Natural killer cell treated with Interleukin-12 subunit alpha and Interleukin-12 subunit beta and Interleukin-15 and Interleukin-18, amount 100 ng/mL, for 72 hours (primary cell): ENCODE measurements at places on chromosomes 4 and X. TPM values are rescaled to one million over a fixed set of nuclear protein-coding genes. Genes with fewer than 3 reads are reported as not detected.

The LINC00632 gene
- total RNA-seq: 1.0 TPM

DNA sequence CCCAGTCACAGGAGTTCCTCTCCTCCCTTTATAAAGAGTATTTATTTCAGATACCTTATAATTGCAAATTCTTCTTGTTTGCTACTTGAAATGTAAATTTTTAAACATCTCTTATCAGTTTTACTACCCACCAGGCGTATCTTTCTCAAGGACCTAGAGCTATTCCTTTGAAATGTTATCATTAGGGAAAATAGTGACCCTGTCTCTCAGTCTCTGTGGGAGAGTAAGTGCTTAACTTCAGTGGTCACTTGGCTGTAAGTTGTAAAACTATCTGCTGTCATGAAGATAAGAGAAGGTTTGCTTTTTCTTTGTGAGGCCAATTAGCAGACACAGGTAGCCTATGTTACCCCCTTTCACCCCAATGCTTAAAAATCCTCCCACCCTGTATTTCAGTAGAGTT lies 241.6 kb downstream of the TACR3 start:
- H3K4me3 ChIP-seq: no peak overlapping the region
- H3K4me1 ChIP-seq: no peaks in the 10 kb centered on the region
- no peak overlapping the region for H3K27ac ChIP-seq
- H3K27me3 ChIP-seq: no peaks in the 10 kb centered on the region

DNA sequence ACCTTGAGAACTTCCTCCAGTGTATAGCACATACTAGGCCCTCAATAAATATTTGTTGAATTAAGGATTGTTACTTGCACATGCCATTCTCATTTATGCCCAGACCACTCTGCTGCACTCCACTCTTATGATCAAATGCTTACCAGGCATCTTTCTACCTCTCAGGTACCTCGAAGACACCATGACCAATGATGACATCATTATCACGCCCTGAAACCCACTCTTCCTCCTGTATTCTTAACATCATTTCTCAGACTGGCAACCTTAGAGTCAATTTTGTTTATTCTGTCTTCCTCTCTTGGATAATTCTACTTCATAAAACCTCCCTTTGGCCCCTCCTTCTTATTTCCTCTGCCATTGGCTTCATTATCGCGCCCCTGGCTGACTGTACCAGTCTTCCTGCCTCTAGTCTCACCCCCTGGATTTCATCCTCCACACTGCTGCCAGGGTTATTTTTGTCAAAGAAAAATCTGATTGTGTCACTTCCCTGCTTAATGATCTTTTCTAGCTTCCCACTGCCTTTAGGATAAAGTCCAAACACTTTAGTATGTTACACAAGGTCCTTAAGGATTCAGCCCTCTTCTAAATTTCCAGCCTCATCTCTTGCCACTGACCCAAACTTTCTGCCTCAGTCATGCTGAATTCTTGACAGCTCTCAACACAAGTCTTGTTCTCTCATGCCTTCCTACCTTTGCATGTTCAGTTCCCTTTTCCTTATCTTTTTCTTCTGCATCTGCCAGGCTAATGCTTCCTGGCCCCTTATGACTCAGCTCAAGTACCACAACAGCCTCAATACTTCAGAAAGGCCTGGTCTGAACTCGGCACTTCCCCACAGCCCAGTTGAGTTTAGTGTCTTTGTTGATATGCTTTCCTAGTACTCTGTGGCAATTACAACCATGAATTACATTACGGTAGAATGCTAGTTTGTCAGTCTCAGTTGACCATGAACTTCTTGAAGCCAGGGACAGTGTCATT lies 45.8 kb downstream of the HDAC8 start:
- no peak for DNase-seq
- H3K27ac ChIP-seq: no peak overlapping the region
- peaks cover 16% of the 10 kb centered on the region for H3K4me1 ChIP-seq
- peak overlapping the region; percentile 53 for H3K4me3 ChIP-seq

The MAGEB17 gene
- not detected for total RNA-seq

- no peak for DNase-seq
- no peaks in the 10 kb centered on the region for H3K36me3 ChIP-seq
- H3K27me3 ChIP-seq: no peaks in the 10 kb centered on the region
- H3K27ac ChIP-seq: no peak overlapping the region
- H3K4me3 ChIP-seq: no peak overlapping the region
These were observed 575 bp downstream of the TREX2 start for GRCh38 chrX:153445106-153445855.

The WAS gene
- 98.7 TPM for total RNA-seq

The GDPD2 gene
- 0.17 TPM for total RNA-seq

The KLHL34 gene
- not detected for total RNA-seq

The PABPC1L2A gene
- not detected for total RNA-seq

GRCh38 chr4:84319124-84319523 lies 180.0 kb downstream of the NKX6-1 start:
- no peak overlapping the region for H3K27ac ChIP-seq
- H3K36me3 ChIP-seq: no peaks in the 10 kb centered on the region
- H3K4me1 ChIP-seq: no peaks in the 10 kb centered on the region
- H3K27me3 ChIP-seq: no peaks in the 10 kb centered on the region

DNA sequence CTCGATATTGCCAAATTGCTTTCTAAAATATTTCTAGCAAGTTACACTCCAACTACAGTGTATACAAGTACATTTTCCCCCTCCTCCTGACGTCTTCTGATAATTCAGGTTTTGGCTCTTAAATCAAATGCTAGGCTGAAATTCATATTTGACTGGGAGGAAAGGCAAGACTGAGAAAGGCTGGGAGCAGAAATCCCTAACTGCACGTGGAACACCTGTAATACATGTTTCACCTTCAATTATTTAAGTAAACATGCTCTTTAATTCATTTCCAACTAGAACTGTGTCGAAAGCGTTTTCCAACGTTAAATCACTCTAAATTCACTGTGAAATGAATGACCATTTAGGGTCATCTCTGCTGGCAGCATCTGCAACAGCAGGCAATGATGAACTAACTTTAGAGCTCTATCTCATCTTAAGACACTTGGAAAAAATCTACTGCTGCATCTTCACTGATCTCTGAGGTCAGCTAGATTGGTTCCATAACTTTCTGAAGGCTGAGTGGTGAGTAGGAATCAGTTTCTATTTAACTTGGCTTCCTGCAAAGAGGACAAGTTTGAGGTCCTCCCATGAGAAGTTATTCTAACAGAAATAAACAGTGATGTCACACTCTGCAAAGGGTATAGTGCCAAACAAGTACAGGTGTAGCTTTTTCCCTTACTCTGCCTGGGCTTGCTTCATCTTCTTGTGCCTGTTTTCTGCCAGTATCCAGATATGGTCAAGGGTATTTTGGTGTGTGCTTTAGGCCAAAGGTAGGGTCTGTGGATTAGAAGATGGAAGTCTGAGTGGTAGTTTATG lies 144.3 kb upstream of the PAK3 start:
- H3K4me3 ChIP-seq: no peak overlapping the region
- DNase-seq: no peak
- no peaks in the 10 kb centered on the region for H3K27me3 ChIP-seq
- H3K27ac ChIP-seq: no peak overlapping the region
- H3K4me1 ChIP-seq: no peaks in the 10 kb centered on the region
- no peaks in the 10 kb centered on the region for H3K36me3 ChIP-seq

The NOX1 gene
- total RNA-seq: not detected

DNA sequence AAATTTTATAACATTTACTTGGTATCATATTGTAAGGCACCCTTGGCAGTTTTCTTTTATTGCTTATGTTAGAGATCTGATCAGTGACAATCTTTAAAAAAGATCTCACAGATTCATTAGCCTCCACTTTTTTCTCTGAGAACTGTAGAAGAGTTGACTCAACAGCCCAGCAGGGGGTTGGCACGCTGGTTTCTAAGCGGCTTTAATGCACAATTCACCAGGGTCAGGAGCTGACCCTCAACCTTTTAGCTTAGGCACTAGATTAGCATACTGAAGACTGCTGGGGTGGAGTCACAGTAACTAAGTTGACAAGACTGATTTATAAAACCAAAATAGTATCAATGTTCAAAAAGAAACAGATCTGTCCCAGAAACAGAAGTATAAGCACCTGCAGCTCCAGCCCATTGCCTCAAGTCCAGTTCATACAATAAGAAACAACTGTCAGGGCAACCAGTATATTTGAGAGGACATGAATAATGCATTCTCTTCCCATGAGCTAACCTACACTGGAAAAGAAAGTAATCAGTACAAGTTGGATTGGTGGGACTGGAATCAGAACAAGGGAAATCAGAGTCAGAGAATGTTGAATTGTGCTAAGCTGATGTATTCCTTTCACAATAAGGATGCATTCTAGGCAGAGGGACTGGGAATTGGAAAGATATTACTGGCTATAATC lies 77.6 kb downstream of the PDE5A start:
- H3K27ac ChIP-seq: no peak overlapping the region
- no peak for DNase-seq
- no peaks in the 10 kb centered on the region for H3K36me3 ChIP-seq
- H3K27me3 ChIP-seq: no peaks in the 10 kb centered on the region
- H3K4me1 ChIP-seq: no peaks in the 10 kb centered on the region

The RPA4 gene
- total RNA-seq: 3.9 TPM

The CENPE gene
- 69.6 TPM for total RNA-seq

The CLCN3 gene
- total RNA-seq: 21.8 TPM

- H3K4me3 ChIP-seq: no peak overlapping the region
- no peak for DNase-seq
- no peaks in the 10 kb centered on the region for H3K36me3 ChIP-seq
- peaks cover 11% of the 10 kb centered on the region for H3K4me1 ChIP-seq
- H3K27ac ChIP-seq: no peak overlapping the region
- H3K27me3 ChIP-seq: peaks cover 3% of the 10 kb centered on the region
These were observed 327.7 kb upstream of the RASGEF1B start for GRCh38 chr4:81799371-81799770.

DNA sequence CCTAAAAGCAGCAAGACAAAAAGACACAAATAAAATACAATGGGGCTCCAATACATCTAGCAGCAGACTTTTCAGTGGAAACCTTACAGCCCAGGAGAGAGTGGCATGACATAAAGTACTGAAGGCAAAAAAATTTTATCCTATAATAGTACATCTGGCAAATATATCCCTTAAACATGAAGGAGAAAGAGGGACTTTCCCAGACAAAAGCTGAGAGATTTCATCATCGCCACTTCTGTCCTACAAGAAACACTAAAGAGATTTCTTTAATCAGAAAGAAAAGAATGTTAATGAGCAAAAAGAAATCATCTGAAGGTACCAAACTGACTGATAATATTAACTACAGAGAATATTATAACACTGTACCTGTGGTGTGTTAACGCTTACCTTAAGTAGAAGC lies 86.4 kb downstream of the ANKRD17 start:
- no peaks in the 10 kb centered on the region for H3K27me3 ChIP-seq
- H3K4me1 ChIP-seq: peaks cover 45% of the 10 kb centered on the region
- no peak for DNase-seq
- H3K36me3 ChIP-seq: peaks cover 65% of the 10 kb centered on the region
- H3K27ac ChIP-seq: peak overlapping the region; percentile 55
- H3K4me3 ChIP-seq: no peak overlapping the region

DNA sequence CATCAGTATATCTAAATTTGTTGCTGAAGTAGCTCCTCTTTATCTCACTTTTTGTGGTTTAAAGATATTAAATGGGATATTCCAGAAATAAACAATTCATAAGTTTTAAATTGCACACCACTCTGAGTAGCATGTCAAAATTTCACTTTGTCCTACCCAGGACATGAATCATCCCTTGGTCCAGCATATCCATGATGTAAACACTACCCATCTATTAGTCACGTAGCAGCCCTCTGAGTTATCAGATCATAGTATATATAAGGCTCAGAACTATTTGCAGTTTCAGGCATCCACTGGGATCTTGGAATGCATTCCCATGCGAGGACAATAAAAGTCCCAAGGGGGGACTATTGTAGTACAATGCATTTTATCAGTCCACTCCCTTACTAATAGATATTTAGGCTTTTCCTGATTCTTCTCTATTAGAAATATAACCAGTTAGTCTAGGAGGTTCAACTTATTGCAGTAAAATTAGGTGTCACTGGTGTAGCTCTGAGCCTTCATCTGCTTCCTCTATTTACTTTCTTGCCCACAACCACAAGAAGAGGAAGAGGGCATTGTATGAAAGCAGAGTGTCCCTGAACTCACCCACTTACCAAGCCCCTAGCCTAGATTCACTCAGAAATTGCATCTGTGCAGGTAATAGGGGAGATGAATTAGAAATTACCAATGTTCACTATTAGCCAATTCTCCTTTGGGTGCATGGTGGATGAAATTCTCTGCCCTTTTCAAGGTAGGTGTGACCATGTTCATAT lies 409.8 kb upstream of the GALNT7 start:
- H3K27ac ChIP-seq: no peak overlapping the region
- H3K27me3 ChIP-seq: no peaks in the 10 kb centered on the region
- no peaks in the 10 kb centered on the region for H3K36me3 ChIP-seq
- no peaks in the 10 kb centered on the region for H3K4me1 ChIP-seq

The HAND2 gene
- not detected for total RNA-seq

DNA sequence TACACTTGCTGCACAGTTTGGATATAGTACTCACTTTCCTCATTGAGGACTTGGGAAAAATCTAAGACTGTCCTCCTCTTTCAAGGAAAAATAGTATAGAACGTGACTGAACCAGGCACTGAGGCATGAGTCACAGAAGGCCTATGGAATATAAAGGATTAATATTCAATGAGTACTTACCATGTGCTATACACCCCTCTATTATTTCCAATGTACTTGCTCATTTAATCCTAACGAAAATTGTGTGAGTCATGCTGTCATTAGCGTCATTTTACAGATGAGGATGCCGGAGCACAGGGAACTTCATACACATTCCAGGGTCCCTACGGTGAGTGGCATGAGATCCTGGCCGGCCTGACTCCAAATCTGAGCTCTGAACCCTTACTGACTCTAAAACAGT lies 2136.2 kb upstream of the TENM3 start:
- no peaks in the 10 kb centered on the region for H3K36me3 ChIP-seq
- no peak overlapping the region for H3K27ac ChIP-seq
- no peaks in the 10 kb centered on the region for H3K4me1 ChIP-seq
- H3K27me3 ChIP-seq: no peaks in the 10 kb centered on the region

The LYAR gene
- total RNA-seq: 39.1 TPM

- peaks cover 29% of the 10 kb centered on the region for H3K4me1 ChIP-seq
- peaks cover 18% of the 10 kb centered on the region for H3K36me3 ChIP-seq
- H3K4me3 ChIP-seq: peak overlapping the region; percentile 97
- H3K27ac ChIP-seq: peak overlapping the region; percentile 71
- no peaks in the 10 kb centered on the region for H3K27me3 ChIP-seq
These were observed 490 bp downstream of the RWDD4 start for GRCh38 chr4:183658362-183659028.

GRCh38 chr4:71186566-71187403 lies 152.0 kb upstream of the SLC4A4 start:
- no peaks in the 10 kb centered on the region for H3K27me3 ChIP-seq
- DNase-seq: peak; percentile 78
- H3K4me1 ChIP-seq: peaks cover 42% of the 10 kb centered on the region
- peak overlapping the region; percentile 89 for H3K4me3 ChIP-seq

- no peak overlapping the region for H3K27ac ChIP-seq
- DNase-seq: no peak
- no peaks in the 10 kb centered on the region for H3K27me3 ChIP-seq
These were observed 57.1 kb upstream of the NPFFR2 start for GRCh38 chr4:71974681-71975080.

GRCh38 chrX:85309717-85310116 lies 65.9 kb downstream of the ZNF711 start:
- no peaks in the 10 kb centered on the region for H3K4me1 ChIP-seq
- no peak for DNase-seq
- H3K4me3 ChIP-seq: no peak overlapping the region
- H3K27ac ChIP-seq: no peak overlapping the region
